ENCODE measurements at places on chromosomes 13 and 19. TPM values are rescaled to one million over a fixed set of nuclear protein-coding genes. Genes with fewer than 3 reads are reported as not detected.
A peak's percentile ranks its signal among the peaks of the same experiment; 100 is the strongest.

GRCh38 chr13:96816874-96817273 lies 177.4 kb downstream of the OXGR1 start:
- no peak for DNase-seq

DNA sequence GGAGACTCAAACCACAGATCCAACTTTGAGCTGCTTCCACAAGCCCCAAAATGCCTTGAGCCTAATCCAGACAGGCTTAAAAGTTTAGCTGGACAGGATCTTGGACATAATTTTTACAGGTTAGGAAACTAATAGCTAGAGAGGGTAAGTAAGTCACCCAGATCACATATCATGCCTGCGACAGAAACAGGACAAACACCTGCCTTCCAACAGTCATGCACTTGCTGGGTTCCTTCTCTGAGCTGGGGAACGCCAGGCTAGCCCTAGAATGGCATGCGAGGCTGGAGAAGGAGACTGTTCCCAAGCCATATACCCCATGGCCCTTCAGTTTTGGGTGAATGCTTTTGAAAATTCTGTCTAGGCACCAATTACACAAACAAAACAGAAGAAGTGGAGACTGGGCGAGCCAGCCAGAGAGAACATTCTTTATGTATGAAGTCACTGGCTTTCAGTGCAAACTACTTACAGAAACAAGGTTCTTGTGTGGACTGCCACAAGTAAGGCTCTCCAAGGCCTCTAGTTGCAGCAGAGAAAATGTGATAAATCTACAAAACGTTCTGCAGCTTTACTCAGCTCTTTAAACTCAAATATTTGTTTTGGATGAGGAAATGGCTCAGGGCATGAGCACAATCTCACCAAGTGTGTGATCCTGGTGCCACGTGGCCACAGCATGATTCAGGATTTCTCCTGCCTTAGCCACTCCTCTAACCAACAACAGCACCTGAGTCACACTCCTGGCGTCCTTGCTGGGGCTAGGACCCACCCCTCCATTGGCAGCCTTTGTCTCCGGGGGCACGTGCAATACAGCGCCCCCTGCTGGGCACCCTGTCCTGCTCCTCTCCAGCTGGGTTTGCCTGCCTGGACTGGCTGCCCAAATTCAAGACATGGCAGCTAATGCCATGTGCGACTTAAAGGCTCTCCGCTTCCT lies 73.4 kb upstream of the UBL3 start:
- peak; percentile 70 for DNase-seq

DNA sequence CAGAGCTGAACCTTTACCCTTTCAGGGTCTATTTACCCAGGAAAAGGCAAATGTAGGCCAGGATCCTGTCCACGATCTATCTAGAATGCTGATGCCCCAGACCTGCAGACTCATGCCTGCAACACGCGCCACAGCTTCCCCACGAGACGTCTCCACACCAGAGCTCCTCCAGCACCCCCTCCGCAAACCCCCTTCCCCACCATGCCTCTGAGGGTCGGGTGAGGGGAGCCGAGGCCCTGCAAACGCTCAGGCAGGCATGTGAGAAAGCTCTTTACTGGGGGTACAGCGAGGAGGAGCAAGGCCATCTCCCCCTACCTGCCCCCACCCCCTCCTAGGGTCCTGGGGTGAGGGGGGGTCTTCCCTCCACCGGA lies 8.9 kb downstream of the DYRK1B start:
- DNase-seq = no peak

Gene FFAR1
- not detected for polyA plus RNA-seq

DNA sequence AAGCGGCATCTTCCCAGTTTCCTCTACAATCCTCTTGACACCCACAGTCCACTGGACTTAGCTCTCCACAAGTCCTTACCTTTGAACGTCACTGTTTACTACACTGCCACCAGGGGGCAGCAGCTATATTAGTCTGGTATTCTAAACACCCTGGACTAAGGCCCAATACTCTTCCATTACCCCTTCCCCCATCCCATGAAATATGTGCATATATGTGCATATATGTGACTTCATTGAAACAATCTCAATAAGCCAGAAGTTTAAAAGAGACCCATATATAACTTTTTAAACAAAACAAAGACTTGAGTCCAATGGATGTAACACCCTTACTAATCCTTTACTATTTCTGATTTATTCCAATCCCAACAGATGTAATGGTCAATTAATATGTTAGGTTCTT lies 15.5 kb downstream of the GGACT start:
- peak; percentile 27 for DNase-seq

Gene PTPRS
- polyA plus RNA-seq = not detected

DNA sequence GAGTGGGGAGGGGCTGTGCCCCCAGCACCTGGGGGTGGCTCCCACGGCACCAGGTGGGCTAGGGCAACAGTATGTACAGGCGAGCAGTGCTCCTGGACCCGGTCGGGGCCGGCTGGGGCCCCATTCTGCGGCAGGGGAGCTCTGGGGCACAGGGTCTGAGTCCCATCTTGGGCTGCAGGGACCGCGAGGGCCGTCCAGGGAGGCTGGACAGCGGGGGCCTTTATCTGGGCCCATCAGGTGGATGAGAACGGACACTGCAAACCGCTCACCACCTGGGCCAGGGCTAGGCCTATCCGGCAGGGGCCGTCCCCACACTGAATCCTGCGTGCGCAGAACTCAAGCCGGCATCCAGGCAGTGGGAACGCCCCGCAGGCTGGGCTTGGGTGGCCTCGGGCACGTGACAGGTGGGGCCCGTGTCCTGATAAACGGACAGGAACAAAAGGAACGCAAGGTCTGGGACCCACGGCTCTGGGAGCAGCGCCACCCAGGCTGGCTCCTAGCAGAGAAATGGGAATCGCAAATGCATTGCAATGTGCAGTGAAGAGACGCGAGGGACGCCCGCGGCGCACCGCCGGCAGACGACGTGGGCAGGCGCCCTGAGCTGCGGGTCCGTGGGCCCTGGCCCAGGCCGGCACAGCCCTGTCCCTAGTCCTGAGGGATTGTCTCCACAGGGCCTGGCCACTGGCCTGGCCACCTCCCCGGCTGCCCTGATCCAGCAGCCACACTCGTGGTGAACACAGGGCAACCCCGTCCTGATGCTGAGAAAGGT lies 29.7 kb downstream of the BTBD2 start:
- no peak for DNase-seq

Gene THSD1
- 12.4 TPM for polyA plus RNA-seq

- no peak for DNase-seq
Observed at GRCh38 chr13:81142306-81142999, 801.5 kb upstream of the SPRY2 start.

- no peak for DNase-seq
Observed at GRCh38 chr13:30654430-30654829, 36.7 kb downstream of the USPL1 start.

DNA sequence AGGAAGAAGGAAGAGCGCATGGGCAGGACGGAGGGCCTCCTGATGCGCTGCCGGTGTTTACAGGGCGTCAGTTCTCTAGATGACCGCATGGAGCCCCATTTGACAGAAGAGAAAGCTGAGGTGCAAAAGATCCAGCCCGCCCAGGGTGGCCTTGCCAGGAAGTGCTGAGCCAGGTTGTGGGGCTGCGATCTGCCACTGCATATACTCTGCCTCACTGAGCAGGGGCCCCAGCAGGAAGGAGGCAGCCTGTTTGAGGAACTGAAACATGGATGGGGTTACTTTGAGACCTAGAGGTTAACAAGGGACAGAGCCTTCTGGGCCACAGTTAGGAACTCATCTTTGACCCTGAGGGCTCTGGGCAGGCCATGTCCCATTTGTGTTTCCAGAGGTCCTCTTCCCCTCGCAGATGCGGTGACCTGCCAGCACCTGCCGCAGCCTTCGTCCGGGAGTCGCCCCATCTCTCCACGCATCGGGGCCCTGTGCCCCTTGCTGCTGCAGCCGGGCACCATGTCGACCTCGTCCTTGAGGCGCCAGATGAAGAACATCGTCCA lies 3.2 kb downstream of the EPN1 start:
- DNase-seq = peak; percentile 17

- no peak for DNase-seq
Observed at GRCh38 chr13:51907040-51907732, 45.4 kb downstream of the CCDC70 start.

Measured in muscle of arm (tissue), 14 donors.